ENCODE measurements at places on chromosomes 16 and 17.

DNA sequence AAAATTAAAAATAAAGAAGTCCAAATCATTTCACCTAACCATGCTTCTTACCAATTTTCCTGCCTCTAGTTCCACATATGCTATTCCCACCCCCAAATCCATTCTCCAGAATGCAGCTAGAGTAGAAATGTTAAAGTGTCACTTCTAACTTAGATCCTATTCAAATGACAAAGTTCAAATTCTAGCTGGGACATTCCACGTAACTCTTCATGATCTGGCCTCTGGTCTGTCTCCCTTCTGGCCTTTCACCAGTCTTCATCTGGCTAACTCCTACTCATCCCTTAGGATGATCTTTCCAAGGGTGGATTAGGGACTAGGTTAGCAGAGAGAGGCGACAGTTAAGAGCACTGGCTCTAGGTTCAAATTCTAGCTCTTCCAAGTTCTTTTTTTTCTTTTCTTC, 97.9 kb downstream of the TRIM37 start:
- DNase-seq, result no peak

DNA sequence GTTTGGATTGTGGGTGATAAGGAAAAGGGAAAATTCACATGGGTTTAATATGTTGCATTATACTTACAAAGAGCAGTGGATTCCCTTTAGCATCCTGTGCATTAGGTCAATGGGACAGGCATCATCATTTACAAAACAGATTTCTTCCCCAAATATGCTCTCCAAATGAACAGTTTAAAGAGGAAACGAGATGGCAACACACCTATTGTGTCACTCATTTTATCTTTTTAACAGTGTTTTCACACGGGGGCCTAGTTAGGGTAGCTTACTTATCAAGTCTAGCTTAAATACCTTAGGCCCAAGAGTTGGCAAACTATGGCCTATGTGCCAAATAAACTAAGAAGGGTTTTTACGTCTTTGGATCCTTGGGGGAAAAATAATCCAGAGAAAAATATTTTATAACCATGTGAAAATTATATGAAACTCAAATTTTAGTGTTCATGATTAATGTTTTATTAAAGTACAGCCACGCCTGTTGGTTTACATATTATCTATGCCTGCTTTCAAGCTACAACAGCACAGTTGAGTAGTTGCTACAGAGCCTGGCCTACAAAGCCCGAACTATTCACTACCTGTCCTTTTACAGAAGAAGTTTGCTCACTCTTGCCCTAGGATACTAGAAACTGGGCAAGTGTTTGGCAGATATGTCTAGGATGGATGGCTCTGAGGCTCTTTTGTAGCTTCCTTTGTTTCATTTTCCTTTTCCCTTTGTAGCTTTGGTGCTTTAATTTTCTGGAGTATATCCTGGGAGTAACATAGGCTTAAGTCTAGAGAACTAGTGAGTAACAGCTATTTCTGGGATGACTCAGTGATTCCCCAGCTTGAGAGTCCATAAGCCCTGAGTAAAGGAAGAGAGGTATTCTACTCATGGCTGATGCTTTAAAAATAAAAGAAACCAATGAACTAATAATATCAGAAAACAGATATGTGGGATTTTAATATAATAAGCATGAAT, 12.4 kb downstream of the NUP93 start:
- DNase-seq, result peak; percentile 91

GRCh38 chr16:8237452-8237851, 352.9 kb downstream of the TMEM114 start:
- no peak for DNase-seq

GRCh38 chr17:62717889-62718288, 90.2 kb downstream of the MARCHF10 start:
- no peak for DNase-seq

DNA sequence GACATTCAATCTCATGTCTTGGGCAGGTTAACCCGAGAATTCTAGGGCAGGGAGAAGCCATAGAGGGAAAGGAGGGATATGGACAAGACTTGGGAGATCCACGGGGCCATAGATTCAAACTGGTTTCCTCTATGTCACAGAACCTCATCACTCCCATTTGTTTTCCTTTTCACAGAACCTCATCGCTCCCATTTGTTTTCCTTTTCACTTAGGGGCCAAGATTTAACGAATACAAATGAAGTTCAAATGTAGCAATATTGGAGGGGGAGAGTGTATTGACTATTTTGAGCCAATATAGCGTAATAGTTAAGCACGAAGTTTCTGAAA, 39.3 kb upstream of the LONP2 start:
- no peak for DNase-seq

DNA sequence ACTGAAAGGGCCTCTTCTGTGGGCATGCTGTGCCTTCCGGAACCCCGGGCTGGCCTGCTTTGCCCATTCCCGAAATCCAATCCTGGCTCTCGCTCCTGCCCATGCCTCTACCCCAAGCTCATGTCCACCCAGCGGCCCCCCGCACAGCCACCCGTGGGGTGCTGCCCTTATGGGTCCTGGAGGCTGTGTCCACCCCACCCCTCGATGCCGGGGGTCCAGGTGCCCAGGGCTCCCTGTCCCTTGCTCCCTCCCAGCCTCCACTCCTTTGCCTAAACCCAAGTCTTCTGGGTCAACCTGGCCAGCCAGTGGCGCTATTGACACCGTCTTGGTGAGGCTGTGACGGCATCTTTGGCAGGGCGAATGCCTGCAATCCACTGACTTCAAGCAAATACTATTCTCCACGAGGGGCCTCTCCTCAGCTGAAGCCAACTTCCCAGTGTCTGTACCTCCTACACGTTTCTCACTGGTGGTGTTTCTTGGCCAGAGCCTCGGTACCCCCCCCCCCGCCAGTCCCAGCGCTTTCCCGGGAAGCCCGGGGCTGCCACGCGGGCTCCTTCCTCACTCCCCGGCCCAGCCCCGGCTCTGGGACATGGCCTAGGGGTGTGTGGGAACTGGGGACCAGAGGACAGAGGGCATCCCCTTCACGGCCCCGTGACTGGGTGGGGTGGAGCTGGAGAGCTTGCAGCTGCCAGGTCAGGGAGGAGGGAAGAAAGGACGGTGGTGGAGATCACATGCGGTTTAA, 12.2 kb upstream of the DUS1L start:
- no peak for DNase-seq
